ENCODE measurements at places on chromosomes 16 and 17. TPM values are rescaled to one million over a fixed set of nuclear protein-coding genes. Genes with fewer than 3 reads are reported as not detected.

- peaks cover 97% of the 10 kb centered on the region for H3K4me1 ChIP-seq
- H3K36me3 ChIP-seq, result peaks cover 3% of the 10 kb centered on the region
- H3K27me3 ChIP-seq, result no peaks in the 10 kb centered on the region
- DNase-seq, result peak; percentile 89
- peak overlapping the region; percentile 17 for H3K4me3 ChIP-seq
These were observed 32.0 kb downstream of the KDM8 start for GRCh38 chr16:27235055-27235937.

The CDRT4 gene
- 2.7 TPM for total RNA-seq

DNA sequence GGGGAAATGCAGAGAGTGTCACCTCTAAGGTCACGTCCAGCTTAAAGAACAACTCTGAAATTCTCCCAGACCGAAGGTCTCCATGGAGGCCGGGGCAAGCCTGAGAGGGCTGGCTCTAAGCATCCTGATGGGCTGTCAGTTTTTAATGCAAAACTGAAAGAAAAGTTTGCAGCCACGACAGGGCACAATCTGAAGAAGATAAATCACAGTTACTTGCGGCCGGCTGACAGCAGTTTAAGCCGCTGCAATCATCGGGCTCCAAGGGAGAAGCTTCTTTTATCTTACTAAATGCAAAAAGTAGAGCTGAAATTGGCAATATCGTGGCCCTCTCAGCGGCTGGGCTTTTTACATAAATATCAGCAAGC lies 168.8 kb downstream of the CYLD start:
- H3K4me1 ChIP-seq, result no peaks in the 10 kb centered on the region
- no peak for DNase-seq
- no peak overlapping the region for H3K27ac ChIP-seq
- H3K27me3 ChIP-seq, result no peaks in the 10 kb centered on the region

GRCh38 chr17:54876656-54877195 lies 23.9 kb upstream of the TOM1L1 start:
- H3K4me1 ChIP-seq, result no peaks in the 10 kb centered on the region
- no peak overlapping the region for H3K27ac ChIP-seq
- no peaks in the 10 kb centered on the region for H3K27me3 ChIP-seq
- H3K4me3 ChIP-seq, result no peak overlapping the region
- DNase-seq, result no peak

GRCh38 chr17:78497115-78497540 lies 80.1 kb downstream of the DNAH17 start:
- H3K27ac ChIP-seq, result no peak overlapping the region
- DNase-seq, result peak; percentile 20
- H3K4me3 ChIP-seq, result no peak overlapping the region
- H3K27me3 ChIP-seq, result no peaks in the 10 kb centered on the region

All from CD8-positive, alpha-beta memory T cell (primary cell).